Ureter (tissue), 1 donor: ENCODE measurements at places on chromosomes 12 and 14. TPM values are rescaled to one million over a fixed set of nuclear protein-coding genes. Genes with fewer than 3 reads are reported as not detected.

Gene RERGL
- 4.5 TPM for total RNA-seq

Gene NEUROD4
- total RNA-seq: not detected

Gene SMCO2
- total RNA-seq: not detected

Gene TCL1B
- total RNA-seq: not detected

Gene ARHGAP9
- 10.0 TPM for total RNA-seq

DNA sequence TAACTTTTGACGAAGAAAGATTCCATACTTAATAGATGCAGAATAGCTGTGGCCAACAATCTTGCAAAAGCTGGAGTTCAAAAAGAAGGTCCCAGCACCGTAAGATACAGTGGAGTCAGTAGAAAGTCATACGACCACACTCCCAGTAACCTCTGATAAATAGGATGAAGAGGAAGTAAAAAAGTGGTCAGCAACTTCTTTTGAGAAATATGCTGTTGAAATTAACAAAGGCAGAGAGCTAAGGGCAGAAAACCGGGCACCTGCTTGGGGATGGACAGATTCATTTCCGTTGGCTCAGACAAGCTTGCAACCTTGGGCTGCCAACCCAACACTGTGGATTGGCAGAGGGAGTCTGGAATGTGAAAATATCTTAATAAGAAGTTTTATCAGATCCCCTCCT lies 40.0 kb downstream of the BTG1 start:
- no peak for DNase-seq

Gene GOLGA3
- 79.5 TPM for total RNA-seq

Gene KLRG1
- total RNA-seq: 2.4 TPM

Gene SLC2A14
- 0.31 TPM for total RNA-seq

GRCh38 chr12:115355301-115355700 lies 671.3 kb upstream of the TBX3 start:
- DNase-seq: no peak

DNA sequence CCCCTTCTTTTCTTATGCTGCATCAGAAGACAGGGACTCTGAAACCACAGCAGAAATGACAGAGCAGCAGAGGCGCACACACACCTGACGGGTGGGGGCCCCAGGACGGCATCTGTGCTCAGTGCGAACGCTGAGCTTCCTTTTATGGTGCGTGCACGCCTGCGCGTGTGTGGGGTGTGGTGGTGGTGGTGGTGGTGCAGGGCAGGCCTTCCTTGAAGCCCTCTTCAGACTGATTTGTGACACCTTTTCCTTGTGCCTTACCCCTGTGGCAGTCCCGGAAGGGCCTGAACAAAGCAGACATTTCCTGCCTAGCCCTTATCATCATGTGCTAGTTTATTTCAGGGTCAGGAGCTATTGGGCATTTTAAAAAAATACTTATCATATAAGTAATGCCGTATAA lies 75.7 kb downstream of the TSPAN9 start:
- DNase-seq: no peak

GRCh38 chr12:99334285-99335056 lies 313.1 kb upstream of the GARIN6 start:
- DNase-seq: no peak

Gene RNASE3
- not detected for total RNA-seq

Gene NAV3
- total RNA-seq: 43.1 TPM

DNA sequence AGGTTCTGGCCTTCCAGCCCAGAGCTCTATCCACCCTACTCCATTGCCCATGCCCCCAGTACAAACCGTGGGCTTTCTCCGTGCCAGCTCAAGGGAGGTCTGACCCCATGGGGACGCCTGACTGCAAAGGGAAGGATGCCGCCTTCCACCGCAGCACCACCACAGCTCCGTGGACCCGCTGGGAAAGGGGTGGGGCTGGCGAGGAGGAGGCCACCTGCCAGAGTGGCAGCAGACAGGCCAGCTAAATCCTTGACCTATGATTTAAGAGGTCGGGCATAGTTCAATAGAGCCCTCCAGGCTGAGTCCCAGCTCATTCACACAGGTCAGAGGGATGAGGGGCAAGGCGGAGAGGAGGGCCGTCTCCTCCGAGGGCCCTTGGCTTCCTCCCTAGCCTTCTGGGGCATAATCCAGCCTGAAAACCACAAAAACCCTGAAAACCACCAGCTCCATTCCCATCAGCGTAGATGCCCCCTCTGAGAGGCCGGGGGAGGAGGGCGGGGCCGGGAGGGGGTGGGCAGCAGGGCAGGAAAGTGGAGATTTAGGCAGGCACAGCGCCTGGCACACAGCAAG lies 14.9 kb upstream of the FIGNL2 start:
- no peak for DNase-seq

Gene PLEKHH1
- 46.3 TPM for total RNA-seq

Gene TMEM132C
- 12.6 TPM for total RNA-seq
